ENCODE measurements at places on chromosomes 16 and 17.

GRCh38 chr16:68640972-68641371, 4.1 kb upstream of the CDH3 start:
- DNase-seq = no peak

DNA sequence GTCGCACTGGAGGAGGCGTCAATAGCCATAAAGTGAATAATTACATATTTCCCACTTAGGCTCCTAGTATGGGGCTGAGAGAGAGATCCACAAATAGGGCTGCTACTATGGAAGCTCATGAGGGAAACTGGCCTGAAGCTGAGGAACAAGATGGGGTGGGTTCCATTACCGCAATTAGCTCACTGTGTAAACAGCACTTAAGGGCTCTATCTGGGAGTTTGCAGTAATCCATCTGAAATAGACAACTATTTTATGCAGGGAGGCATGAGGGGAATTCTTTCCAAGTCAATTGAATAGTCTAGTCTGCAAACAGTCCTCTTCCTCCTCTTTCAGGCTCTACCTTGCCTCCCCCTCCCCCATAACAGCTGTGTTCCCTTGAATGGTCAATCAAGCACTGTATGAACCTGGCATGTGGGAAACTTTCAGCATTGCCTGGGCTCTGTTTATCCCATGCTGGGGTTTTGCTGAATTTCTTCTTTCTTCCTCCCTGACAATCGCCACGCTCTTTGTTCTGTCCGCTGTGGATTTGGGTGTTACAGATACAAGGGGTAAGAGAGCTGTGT, 56.1 kb upstream of the MAF start:
- DNase-seq = no peak

- DNase-seq = no peak
Observed at GRCh38 chr16:11359370-11359769, 14.1 kb downstream of the RMI2 start.

DNA sequence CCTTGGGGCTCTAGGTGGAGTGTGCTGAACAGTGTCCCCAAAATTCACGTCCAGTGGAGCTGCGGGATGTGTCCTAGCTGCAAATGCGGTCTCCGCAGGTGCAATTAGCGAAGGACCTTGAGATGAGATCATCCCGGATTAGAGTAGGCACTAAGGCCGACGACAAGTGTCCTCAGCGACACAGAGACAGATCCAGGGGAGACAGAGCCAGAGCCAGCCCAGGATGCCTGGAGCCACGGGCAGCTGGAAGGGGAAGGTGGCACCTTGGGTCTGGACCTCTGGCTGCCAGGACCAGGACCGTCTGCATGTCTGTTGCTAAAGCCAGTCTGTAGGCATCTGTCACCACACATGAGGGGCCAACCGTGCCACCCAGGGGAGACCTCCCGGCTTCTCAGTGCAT, 24.5 kb downstream of the SLC7A5 start:
- no peak for DNase-seq

DNA sequence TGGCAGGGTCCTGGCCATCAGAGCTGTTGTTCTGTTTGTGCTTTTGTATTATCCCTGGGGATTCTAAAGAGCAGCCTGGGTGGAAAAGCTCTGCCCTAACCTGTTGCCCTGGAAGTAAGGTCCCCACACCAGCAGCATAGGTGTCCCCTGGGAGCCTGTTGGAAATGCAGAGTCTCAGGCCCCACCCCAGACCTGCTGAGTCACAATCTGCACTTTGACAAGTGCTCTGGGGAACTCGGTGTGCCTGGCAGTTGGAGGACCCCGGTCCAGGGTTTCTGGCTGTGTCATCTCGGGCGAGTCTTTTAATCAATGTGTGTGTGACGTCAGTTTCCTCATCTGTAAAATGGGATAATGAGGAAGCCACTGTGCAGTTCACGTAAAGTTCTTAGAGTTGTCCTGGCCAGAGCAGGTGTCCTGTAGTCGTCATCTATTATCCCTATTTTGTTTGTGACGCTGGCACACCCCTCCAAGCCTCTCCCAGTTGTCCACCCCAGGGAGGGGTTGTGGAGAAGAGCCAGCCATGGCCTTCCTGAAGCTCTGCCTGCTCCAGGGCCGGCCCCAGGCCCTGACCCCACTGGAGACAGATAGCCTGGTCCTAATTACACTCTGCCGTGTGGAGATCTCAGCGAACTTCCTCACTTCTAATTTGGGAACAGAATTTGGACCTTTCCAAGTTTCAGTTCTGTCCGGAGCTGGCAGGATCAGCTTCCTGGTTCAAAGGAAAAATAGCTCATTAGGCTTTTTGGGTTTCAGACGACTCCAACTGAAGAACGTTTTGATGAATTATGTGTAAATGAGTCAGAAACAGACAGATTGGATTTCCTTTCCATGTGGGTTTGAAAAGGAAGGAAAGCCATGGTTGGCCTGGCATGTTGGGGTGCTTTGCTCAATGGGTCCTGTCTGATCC, 295.7 kb upstream of the FOXF1 start:
- DNase-seq = no peak

DNA sequence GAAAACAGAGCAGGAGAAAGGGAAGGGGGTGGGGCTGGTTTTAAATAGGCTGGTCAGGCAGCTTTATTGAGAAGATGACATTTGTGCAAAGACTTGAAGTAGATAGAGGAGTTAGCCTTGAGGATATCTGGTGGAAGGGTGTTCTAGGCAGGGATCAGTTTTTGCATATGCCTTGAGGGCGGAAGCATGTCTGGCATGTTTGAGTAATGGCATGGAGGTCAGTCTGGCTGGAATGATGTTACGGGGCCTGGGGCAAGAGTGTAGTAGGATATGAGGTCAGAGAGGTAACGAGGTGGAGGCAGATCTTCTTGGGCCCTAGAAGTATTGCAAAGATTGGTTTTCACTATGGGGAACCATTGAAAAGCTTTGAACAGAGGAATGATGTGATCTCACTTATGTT, 4.8 kb downstream of the RABEP1 start:
- no peak for DNase-seq

GRCh38 chr17:82247182-82247823, 18.5 kb downstream of the SLC16A3 start:
- no peak for DNase-seq

DNA sequence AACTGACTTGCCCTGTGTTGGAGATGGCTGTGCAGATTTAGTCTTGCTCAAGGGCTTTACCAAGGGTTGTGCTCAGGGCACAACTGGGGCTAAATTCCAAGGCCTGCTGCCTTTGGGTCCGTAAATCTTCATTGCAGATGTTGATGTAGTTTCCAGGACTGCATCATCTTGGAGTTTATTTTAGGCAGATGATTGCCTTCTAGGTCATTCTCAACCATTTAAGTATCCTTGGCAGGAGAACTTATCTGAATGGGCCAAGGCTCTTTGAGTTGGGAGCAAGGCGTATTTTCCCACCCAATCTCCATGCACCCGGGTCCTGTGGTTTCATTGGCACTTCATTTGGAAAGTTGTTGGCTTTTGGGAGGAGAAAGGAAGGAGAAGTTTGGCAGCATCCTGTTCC, 200.3 kb downstream of the MSI2 start:
- DNase-seq = no peak

DNA sequence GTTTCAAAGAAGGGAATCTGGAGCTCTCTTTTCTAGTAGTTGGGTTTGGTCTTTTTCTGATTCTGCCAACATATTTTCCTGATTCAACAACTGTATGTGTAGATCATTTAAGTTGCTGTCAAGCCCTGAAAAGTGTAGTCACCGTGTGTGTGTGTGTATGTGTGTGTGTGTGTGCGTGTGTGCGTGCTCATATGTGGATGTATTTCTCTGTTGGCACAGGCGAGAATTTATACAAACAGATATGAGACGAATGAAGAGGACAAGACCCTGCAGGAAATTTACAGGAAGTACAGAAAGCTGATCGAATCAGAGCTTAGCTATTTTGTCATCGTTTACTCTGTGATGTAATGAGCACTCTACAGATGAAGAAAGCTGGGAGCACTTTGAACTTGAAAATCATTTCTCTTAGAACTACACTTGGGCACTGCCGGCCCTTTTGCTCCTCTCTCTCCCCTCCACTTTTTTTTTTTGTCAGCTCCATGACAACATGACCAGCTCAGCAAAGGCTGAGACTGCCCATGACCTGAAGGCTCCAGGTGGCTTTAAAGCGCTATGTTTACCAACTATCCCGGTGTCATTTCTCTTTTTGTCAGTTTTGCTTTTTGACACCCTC, 11.2 kb downstream of the FBXO39 start:
- DNase-seq = no peak

GRCh38 chr17:28493460-28493859, 12.7 kb upstream of the FOXN1 start:
- DNase-seq = no peak

DNA sequence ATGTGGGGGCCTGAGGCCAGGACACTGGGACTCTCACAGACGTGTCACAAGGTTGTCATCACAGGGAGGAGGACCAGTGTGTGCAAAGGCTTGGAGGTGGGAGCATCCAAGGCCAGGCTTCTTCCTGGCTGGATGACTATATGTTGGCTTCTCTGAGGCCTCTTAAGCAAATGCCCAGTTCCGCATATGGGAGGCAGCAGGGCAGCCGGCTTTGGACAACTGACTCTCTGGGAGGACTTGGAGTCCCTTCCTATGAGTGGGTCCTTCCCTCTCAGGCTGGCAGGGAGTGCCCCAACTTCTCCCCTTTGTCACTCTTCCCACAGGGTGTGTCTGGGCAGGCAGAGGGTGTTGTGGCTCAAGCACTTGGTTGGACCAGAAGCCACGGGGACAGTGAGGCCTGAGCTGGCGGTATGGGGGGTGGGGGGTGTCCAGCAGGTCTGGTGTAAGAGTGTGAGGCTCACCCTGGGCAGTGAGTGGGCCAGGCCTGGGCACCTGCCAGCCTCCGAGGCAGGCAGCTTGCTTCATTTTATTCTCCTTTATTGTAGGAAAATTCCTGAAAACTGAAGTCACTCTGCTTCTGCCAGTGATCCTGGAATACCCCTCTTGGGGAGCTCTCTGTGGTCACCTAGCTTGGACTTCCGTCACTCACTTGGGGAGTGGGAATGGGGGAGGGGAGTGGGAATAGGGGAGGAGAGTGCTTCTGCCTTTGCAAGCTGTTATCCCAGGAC, 14.9 kb downstream of the ADGRG1 start:
- no peak for DNase-seq

GRCh38 chr17:78665952-78666920, 89.0 kb upstream of the DNAH17 start:
- DNase-seq = peak; percentile 22

- DNase-seq = no peak
Observed at GRCh38 chr16:19871721-19872120, 12.9 kb downstream of the GPRC5B start.

DNA sequence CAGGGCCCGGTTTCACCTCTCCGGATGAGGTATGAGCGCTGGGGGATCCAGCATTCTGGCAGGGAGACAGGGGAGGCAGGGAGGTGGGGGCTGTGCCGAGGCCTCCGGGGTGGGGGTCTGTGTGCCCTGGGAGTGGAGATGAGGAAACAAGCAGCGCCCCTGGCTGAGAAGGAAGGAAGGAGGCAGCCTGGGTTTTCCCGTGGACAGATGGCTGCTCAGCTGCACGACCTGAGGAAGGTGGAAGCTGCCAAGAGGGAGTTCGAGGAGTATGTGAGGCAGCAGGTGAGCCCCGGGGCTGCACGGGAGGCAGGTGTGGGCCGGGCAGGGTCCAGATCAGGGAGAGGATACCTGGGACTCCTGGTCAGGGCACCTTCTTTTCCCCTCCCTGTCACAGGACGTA, 4.3 kb downstream of the RNF112 start:
- no peak for DNase-seq

DNA sequence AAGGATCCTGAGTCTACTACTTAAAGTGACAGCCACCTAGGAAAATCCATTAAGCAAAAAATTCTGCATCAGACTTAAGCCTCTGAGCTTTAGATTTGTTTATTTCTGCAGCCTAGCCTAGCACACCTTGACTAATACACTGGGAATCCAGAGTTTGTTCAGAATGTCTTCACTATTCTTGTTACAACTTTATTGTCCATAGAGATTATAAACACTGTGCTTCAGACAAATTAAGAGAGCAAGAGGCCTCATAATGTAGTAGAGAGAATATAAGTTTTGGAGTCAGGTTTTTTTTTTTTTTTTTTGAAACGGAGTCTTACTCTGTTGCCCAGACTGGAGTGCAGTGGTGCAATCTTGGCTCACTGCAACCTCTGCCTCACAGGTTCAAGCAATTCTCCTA, 8.9 kb upstream of the THUMPD1 start:
- no peak for DNase-seq
